ENCODE measurements at places on chromosomes 3 and 15. TPM values are rescaled to one million over a fixed set of nuclear protein-coding genes. Genes with fewer than 3 reads are reported as not detected.

The CHRNA5 gene
- 8.1 TPM for total RNA-seq

The CSPG4 gene
- 0.41 TPM for total RNA-seq

DNA sequence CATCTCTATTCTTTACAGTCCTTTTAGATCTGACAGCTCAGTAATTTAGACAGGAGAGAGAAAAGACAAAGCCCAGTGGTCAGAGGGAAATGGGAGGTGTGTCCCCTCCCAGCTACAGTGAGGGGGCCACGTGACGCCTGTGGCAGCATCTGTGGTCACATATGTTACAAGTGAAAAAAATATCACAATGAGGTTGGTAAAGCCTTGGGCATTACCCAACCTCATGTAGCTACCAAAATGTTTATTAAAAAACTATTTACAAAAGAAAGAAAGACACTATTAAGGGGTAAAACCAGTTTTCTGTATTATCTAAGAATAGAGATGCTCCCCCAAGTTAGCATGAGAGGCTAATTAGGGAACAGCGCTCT is 42.9 kb upstream of the PLCL2 start:
- no peak for DNase-seq

- DNase-seq = no peak
These were observed 289.5 kb downstream of the NEK10 start for GRCh38 chr3:27079427-27080257.

DNA sequence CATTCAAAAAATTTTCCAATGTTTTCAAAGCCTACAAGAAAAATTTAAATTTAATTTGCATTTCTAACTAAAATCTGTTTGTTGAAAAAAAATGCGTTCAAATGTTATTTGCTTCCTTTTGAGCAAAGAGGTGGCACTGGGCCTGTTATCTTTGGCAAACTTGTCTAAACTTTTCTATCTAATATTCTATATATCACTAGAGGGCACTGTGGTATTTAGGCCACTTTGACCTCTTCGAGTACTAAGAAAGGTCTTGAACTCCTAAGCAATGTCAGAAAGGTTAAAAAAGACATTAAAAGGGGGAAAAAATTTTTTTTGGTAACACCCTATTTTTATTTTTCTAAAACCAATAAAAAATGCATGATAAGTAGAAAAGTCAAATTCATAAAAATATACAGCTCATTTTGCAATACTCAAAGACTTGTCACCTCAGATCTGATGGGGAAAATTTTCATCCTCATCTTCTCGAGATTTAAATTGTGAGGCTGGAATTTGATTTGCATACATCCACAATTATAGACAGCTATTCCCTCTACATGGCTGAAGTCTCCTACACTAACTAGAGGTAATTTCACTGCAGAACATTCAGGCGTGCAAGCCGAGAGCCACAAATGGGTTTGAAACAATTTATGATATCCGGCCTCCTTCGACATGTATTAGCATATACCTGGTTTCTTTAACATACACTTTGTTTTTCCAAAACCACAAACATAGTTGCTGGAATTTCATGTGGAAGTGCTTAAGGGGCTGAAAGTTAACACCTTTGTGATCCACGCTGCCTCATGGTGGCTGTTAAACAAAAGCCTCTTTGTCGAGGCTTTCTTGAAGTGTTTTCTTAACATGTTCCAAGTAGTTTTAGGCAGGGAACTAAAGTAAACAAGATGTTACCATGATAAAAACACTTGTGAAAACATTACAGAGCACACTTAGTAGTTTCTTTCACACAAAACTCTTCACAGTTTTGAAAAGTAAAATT is 576.4 kb downstream of the FOXP1 start:
- no peak for DNase-seq

GRCh38 chr15:52480990-52481389 is 47.7 kb downstream of the MYO5A start:
- DNase-seq = no peak

The SRPRB gene
- 38.2 TPM for total RNA-seq

The TRPC1 gene
- total RNA-seq = 17.6 TPM

- DNase-seq = no peak
These were observed 118.8 kb upstream of the PDZRN3 start for GRCh38 chr3:73743551-73743950.

The ZNF280D gene
- 29.7 TPM for total RNA-seq

DNA sequence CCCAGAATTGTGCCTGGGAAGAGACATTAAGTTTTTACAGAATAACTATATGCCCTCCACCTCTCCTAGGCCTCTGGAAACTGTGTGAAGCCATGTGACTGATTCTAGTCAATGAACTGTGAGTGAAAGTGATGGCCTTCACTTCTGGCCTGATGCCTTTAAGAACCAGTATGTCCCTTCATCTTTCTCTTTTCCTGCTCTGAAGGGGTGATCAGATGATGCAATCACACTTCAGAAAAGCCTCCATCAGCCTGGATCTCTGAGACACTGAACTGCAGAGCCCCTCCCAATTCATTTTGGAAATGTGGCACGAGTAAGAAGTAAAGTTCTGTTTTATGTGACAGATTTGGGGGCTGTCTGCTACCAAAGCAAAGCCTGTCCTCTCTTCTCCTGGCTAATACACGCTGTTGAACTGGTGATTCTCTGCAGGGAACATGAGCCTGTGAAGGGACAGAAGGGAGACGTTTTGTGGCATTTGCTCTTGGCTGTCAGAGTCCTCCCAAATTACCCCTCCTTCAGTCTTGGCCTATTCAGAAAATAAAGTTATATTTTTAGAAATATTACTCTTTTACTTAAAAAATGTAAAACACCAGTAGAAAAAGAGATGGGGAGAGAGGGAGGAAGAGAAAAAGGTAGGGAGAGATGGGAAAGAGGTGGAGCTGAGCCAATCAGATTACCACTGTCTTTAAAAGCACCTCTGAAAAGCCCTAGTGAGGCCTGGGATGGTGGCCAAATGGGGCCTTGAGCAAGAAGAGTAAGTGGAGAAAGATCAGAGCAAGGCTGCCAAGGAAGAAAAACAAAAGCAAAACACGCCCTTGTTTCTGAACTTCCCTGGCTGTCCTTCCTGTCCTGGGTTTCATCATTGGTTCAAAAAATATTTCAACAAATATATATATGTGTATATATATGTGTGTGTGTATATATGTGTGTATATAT is 40.9 kb upstream of the RYK start:
- DNase-seq = no peak

DNA sequence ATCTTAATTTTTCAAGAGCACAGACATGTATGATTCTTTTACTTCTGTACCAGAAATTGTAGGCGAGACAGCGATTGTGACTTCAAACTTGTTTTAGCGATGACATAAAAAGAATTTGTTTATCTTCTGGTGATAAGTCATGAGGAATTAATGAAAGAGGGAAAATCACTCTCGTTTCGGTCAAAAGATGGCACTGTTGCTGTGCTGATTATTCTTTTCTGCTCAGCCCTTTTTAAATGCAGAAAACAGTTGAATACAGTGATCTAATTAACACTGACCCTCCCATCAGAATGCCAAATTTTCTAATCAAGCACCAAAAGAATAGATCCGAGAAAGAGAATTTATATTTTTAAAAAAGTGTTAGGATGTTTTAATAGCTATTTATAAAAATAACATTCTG is 52.6 kb downstream of the NSUN3 start:
- DNase-seq = no peak

DNA sequence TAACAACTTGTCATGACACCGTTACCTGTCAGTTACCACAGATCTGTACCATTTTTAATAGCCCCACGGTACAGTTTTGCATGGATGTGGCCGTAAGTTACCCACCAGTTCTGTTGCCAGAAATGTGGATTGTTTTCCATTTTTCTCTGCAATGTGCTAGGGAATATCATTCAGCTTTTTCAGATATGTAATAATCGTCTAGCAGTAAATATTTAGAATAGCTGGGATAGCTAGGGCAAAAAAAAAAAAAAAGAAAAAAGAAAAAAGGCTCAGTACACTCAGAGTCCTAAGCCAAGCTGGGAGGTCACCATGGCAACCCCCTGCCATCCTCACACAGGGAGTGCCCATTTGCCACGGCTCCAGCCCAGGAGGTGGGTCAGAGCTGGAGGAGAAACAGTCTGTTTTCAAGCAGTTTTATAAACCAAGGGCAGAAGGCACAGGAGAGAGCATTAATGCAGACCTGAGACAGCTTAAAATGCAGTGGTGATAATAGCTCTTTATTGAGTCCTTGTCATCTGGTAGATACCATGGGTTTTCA is 25.2 kb downstream of the PAQR5 start:
- DNase-seq = no peak

GRCh38 chr3:120021523-120021922 is 72.7 kb downstream of the GSK3B start:
- no peak for DNase-seq

- no peak for DNase-seq
These were observed 28.2 kb upstream of the GOLGA6C start for GRCh38 chr15:75230016-75230343.

- DNase-seq = no peak
These were observed 65.9 kb downstream of the THSD4 start for GRCh38 chr15:71180986-71181853.

- DNase-seq = no peak
These were observed 24.1 kb upstream of the MINAR1 start for GRCh38 chr15:79408041-79408440.

The AP3B2 gene
- 14.4 TPM for total RNA-seq

The CADM2 gene
- 5.8 TPM for total RNA-seq

The CHRD gene
- 13.0 TPM for total RNA-seq

The CGNL1 gene
- 40.4 TPM for total RNA-seq

- peak; percentile 87 for DNase-seq
These were observed at the start of gene BLOC1S6 for GRCh38 chr15:45587095-45587862. Gene BLOC1S6, plus strand, starts transcription at chr15:45587379. Its CDS starts 65 bp downstream, at chr15:45587444.

- DNase-seq = no peak
These were observed 10.9 kb downstream of the LRRFIP2 start for GRCh38 chr3:37163262-37164015.

GRCh38 chr3:32780735-32781210 is 37.0 kb upstream of the TRIM71 start:
- peak; percentile 75 for DNase-seq

The USP8 gene
- 57.5 TPM for total RNA-seq

DNA sequence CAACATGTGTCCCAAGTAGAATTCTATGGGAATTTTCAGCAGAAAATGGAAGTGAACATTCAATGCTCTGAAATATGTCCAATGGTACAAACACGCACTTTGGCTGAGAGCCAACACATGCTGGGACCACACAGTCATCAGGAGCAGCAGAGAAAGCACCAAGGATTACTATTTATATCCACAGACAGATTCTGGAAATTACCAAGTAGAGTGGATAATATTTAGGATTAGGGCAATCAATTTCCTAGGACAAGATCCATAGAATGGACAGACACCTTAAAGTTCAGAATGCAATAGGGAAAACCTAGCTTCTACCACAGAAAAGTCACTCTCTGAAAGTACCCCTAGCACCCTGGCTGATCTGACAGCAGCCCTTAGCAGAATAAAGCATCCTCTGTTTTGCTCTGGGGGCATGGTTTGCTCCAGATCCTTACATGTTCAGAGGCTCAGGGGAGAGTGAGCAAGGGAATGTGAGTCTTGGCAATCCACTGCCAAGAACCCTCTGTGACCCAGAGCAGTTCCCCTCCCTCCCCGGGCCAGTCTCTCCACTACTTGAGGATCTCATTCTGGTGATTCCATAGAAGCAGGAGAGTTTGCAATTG is 206.0 kb upstream of the WNT5A start:
- DNase-seq = no peak

DNA sequence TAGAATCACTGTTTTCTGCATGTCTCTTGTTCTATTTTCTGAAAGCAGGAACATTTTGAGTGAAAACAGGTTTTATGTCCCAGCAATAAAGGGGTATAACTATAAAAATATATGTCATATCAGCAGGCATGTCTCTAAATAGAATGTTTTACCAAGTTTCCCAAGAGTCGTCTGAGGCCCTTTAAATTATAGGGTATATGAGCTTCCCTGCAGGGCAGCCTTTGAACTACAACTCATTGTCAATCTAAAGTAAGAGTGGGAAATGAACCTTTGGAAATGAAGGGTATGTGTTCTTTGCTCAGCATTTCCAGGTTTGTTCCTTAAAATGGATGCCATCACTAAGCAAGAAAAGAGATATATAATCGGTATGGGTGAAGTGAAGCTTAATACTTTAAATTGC is 138.6 kb downstream of the LSAMP start:
- DNase-seq = no peak

DNA sequence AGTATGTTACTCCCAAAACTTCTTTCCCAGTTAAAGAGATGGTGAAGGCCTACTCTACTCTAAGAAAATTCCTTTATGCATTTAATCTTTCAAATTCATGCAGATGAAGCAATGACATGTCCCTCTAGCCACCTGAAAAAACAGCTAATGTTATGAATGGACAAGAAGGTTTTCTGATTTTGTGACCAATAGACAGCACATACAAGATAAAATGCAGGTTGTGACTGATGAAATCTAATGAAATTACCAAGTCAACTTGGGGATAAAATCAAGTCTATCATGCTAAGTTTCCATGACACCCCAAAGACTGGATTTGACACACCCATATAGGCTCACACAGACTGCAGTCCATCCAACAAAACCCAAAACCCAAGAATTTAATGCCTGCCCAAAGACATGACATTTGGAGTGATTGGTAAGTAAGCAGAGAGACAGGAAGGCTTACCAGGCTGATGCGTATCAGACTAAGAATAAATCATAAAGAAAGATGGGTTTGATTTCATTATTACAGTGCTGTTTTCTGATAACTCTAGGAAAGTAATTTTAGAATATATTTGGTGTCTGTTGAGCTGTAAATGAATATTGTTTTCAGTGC is 26.4 kb downstream of the CD47 start:
- no peak for DNase-seq

- no peak for DNase-seq
These were observed 68.6 kb upstream of the ONECUT1 start for GRCh38 chr15:52858782-52859176.

GRCh38 chr3:35965908-35966307 is 326.6 kb downstream of the ARPP21 start:
- DNase-seq = no peak

DNA sequence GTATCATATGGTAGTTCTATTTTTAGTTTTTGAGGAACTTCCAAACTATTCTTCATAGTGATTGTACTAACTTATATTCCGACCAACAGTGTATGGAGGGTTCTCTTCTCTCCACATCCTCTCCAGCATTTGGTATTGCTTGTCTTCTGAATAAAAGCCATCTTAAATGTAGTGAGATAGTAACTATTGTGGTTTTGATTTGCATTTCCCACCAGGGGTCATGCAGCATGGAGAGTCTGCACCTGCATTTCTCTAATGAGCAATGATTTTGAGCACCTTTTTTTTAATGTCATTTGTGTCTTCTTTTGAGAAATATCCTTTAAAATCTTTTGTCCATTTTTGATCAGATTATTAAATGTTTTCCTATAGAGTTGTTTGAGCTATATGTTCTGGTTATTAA is 718.5 kb downstream of the ZBBX start:
- no peak for DNase-seq

DNA sequence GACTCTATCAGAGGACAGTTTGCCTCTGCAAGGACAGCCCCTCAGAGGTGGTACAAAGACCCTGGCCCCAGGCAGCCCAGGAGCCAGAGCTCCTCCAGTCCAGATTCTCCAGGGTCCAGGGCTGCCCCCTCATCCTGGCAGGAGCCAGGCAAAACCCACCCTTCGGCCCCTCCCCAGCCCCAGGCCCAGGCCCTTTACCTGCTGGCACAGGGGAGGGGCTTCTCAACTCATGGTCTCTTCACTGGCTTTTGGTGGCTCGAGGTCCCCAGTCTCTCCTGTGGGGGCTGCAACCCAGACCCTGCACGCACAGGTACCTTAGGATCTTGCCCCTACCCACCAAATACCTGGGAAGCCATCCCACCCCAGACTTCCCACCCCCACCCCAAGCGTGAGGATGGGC is 8.5 kb downstream of the NEIL1 start:
- no peak for DNase-seq

GRCh38 chr3:68089572-68090011 is 435.2 kb upstream of the SUCLG2 start:
- DNase-seq = no peak

- no peak for DNase-seq
These were observed 10.7 kb upstream of the CYP11A1 start for GRCh38 chr15:74377831-74378766.

Data from progenitor cell of endocrine pancreas (in vitro differentiated cells).